ENCODE measurements at places on chromosomes 3 and 15. TPM values are rescaled to one million over a fixed set of nuclear protein-coding genes. Genes with fewer than 3 reads are reported as not detected.
A peak's percentile ranks its signal among the peaks of the same experiment; 100 is the strongest.

DNA sequence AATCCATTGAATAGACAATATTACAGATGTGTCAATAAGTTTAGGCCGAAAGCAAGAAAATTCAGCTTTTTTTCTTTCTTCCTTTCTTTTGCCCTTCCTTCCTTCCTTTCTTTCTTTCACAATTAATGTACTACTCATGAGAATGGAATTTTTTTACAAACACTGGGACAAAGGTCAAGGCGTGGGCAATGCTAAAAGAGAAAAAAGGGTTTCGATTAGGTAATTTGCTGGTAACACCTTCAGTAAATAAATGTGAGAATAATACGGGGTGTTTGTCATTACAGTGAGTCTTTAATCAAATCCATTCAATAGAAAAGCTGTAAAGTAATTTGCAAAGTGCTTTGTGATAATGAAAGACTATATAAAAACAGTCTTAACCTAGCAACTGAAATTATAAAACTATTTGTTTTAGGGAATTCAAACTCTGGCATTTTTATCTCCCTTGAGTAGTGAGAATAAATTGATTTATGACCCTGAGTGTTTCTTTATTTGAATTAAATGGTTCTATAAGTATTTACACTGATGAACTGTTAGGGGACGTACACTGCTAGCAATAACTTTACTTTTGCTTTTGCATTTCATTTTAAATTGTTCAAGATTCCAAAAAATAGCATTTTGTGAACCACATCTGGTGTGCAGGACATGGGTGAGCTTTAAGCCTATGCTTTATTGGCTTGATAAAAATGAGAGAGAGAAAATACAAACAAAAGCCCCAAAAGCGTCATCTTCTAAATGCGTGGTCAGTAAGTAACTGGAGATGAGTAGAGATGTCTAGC is 104.2 kb upstream of the THRB start:
- no peak for DNase-seq
- H3K4me3 ChIP-seq = no peak overlapping the region
- no peaks in the 10 kb centered on the region for H3K36me3 ChIP-seq
- H3K27ac ChIP-seq = no peak overlapping the region

- H3K4me3 ChIP-seq = peak overlapping the region; percentile 57
- no peak for DNase-seq
- no peaks in the 10 kb centered on the region for H3K27me3 ChIP-seq
- peak overlapping the region; percentile 94 for H3K27ac ChIP-seq
These were observed 11.7 kb upstream of the MBNL1 start for GRCh38 chr3:152256851-152257562.

GRCh38 chr15:90401495-90401894 is 13.5 kb downstream of the IQGAP1 start:
- no peak for DNase-seq
- peaks cover 67% of the 10 kb centered on the region for H3K4me1 ChIP-seq
- H3K27ac ChIP-seq = peak overlapping the region; percentile 94

DNA sequence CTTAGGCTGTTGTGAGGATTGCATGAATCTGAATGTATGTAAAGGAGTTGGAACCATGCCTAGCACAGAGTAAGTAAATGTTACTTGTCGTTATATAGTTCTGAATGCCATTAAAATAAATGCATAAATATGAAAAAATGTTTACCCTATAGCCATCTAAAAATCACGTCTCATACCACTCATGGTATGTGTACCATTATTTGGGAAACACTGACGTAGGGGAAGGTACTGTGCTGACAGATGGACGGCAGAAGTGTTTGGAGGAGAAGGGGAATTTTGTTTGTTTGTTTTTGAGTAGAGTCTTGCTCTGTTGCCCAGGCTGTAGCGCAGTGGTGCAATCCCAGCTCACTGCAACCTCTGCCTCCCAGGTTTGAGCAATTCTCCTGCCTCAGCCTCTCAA is 30.5 kb upstream of the PDZRN3 start:
- H3K36me3 ChIP-seq = no peaks in the 10 kb centered on the region
- H3K4me3 ChIP-seq = no peak overlapping the region
- no peaks in the 10 kb centered on the region for H3K27me3 ChIP-seq
- H3K27ac ChIP-seq = no peak overlapping the region

- no peaks in the 10 kb centered on the region for H3K27me3 ChIP-seq
- peak within 1 kb of the TSS; percentile 99 for H3K4me3 ChIP-seq
- H3K36me3 ChIP-seq = peaks cover 19% of the 10 kb centered on the region
- H3K27ac ChIP-seq = peak within 1 kb of the TSS; percentile 98
These were observed at the start of gene UQCRC1 for GRCh38 chr3:48609088-48610005. UQCRC1 (minus strand) TSS chr3:48609646; CDS start chr3:48609620, 26 bp downstream.

- H3K4me1 ChIP-seq = no peaks in the 10 kb centered on the region
- H3K27ac ChIP-seq = no peak overlapping the region
These were observed 630.4 kb downstream of the NR2F2 start for GRCh38 chr15:96960711-96961480.

DNA sequence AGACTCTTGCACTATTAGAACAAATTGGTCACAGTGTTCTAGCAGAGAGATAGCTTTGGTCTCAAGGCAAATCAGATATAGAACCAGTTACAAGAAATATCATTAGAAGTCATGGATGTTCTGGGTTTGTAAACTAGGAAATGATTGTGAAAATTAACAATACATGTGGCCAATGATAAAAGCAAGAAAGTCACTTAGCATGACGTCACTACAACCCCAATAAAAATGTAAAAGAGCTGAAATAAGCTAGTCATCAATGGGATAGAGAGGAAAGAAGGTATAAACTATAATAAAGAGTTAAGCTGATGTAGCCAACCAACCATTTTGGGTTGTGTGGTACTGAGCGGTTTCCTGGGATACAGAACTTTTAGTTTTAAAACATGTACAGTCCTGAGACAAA is 32.1 kb upstream of the KCNH8 start:
- H3K4me3 ChIP-seq = no peak overlapping the region
- H3K4me1 ChIP-seq = no peaks in the 10 kb centered on the region
- no peak for DNase-seq

- peaks cover 8% of the 10 kb centered on the region for H3K27me3 ChIP-seq
- H3K36me3 ChIP-seq = no peaks in the 10 kb centered on the region
- no peak overlapping the region for H3K27ac ChIP-seq
- no peak overlapping the region for H3K4me3 ChIP-seq
- H3K4me1 ChIP-seq = no peaks in the 10 kb centered on the region
These were observed 109.8 kb downstream of the RPL22L1 start for GRCh38 chr3:170760174-170760526.

DNA sequence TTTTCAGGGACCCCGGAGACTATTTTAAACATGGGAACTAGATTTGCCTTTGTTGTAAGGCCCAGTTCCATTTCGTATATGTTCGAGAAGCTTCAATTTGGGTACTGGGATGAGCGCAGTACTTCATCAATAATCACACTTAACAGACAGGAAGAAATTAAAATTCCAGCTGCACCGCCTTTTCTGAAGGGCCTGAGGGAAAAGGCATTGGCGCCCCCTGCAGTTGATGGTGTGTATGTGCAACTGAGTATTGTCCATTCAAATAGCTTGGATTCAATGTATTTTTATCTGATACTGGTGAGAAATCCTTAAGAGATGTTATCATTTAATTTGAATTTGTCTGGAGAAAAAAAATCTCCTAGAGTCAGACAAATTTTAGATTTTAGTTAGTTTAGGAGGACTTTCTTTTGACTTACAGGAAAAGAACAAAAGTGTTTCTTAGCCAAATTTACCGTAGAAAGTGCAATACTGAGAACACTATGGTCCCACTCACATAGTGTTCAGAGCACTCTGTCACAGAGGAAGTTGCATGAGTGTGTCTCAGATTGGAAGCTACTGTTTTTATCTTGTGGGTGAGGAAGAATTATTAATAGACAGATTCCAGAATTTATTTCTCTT is 5.4 kb upstream of the ALDH1A2 start:
- H3K4me1 ChIP-seq = peaks cover 3% of the 10 kb centered on the region
- H3K27ac ChIP-seq = no peak overlapping the region
- H3K36me3 ChIP-seq = no peaks in the 10 kb centered on the region
- peak; percentile 56 for DNase-seq
- H3K4me3 ChIP-seq = no peak overlapping the region
- peaks cover 68% of the 10 kb centered on the region for H3K27me3 ChIP-seq

- no peak for DNase-seq
- H3K36me3 ChIP-seq = no peaks in the 10 kb centered on the region
- peaks cover 48% of the 10 kb centered on the region for H3K27me3 ChIP-seq
- H3K4me3 ChIP-seq = no peak overlapping the region
These were observed 42.6 kb downstream of the DZIP1L start for GRCh38 chr3:138072796-138073195.

DNA sequence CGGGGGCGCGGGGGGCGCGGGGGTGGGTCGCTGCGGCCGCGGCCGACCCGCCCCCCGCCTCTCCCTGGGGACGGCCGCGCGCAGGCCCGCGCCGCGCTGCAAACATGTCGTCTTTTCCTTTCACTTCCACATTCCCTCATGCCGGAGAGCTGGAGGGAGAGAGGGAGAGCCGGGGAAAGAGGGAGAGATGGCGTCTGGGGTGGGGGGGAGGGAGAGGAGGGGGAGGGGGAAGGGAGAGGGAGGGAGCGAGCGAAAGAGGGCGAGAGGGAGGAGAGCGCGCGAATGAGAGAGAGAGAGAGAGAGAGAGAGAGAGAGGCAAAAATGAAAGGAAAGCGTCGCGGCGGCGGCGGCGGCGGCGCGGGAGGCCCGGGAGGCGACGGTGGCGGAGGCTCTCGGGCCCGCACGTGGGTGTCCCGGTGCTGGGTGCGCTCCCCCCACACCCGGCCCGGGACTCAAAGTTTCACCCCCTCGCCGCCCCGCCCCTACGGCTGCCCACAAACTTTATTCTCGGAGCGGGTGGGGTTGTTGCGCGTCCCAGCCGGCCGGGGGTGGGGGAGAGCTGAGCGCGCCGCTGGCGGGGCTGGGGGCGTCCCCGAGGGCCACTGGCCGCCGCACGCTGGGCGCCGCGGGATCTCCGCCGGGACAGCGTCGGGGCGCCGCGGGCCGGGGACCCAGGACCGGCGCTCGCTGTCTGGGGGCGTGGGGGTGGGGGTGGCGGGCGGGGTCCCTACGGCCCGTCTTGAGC is 731 bp downstream of the ZNF710 start:
- DNase-seq = peak; percentile 70
- H3K27ac ChIP-seq = peak overlapping the region; percentile 83
- peaks cover 4% of the 10 kb centered on the region for H3K36me3 ChIP-seq
- no peaks in the 10 kb centered on the region for H3K27me3 ChIP-seq

- peaks cover 10% of the 10 kb centered on the region for H3K27me3 ChIP-seq
- no peak for DNase-seq
- H3K36me3 ChIP-seq = no peaks in the 10 kb centered on the region
- peaks cover 11% of the 10 kb centered on the region for H3K4me1 ChIP-seq
- H3K27ac ChIP-seq = no peak overlapping the region
These were observed 8.1 kb upstream of the PHC3 start for GRCh38 chr3:170189398-170190256.

GRCh38 chr3:188689101-188689574 is 482.6 kb upstream of the TPRG1 start:
- H3K36me3 ChIP-seq = no peaks in the 10 kb centered on the region
- no peak overlapping the region for H3K27ac ChIP-seq
- H3K4me3 ChIP-seq = no peak overlapping the region
- no peak for DNase-seq
- H3K27me3 ChIP-seq = no peaks in the 10 kb centered on the region
- H3K4me1 ChIP-seq = peaks cover 5% of the 10 kb centered on the region

- H3K36me3 ChIP-seq = no peaks in the 10 kb centered on the region
- peaks cover 4% of the 10 kb centered on the region for H3K27me3 ChIP-seq
- DNase-seq = no peak
- H3K4me3 ChIP-seq = no peak overlapping the region
- no peaks in the 10 kb centered on the region for H3K4me1 ChIP-seq
- no peak overlapping the region for H3K27ac ChIP-seq
These were observed 30.0 kb upstream of the SLC2A2 start for GRCh38 chr3:171056528-171056927.

- no peak overlapping the region for H3K27ac ChIP-seq
- H3K36me3 ChIP-seq = peaks cover 76% of the 10 kb centered on the region
- no peak overlapping the region for H3K4me3 ChIP-seq
- peaks cover 49% of the 10 kb centered on the region for H3K4me1 ChIP-seq
These were observed 236.9 kb upstream of the BHLHE40 start for GRCh38 chr3:4742359-4742758.

GRCh38 chr3:30752970-30753369 is 141.5 kb downstream of the GADL1 start:
- H3K4me1 ChIP-seq = peaks cover 10% of the 10 kb centered on the region
- H3K27ac ChIP-seq = no peak overlapping the region
- no peak for DNase-seq
- no peak overlapping the region for H3K4me3 ChIP-seq

GRCh38 chr3:146550743-146551510 is 6.5 kb upstream of the PLSCR1 start:
- peaks cover 8% of the 10 kb centered on the region for H3K27me3 ChIP-seq
- H3K36me3 ChIP-seq = peaks cover 4% of the 10 kb centered on the region
- H3K27ac ChIP-seq = peak overlapping the region; percentile 87
- peak; percentile 67 for DNase-seq

GRCh38 chr15:44598892-44599291 is 61.9 kb downstream of the EIF3J start:
- peaks cover 34% of the 10 kb centered on the region for H3K4me1 ChIP-seq
- peaks cover 43% of the 10 kb centered on the region for H3K36me3 ChIP-seq
- no peaks in the 10 kb centered on the region for H3K27me3 ChIP-seq
- H3K27ac ChIP-seq = peak overlapping the region; percentile 70
- no peak for DNase-seq

- peaks cover 30% of the 10 kb centered on the region for H3K27me3 ChIP-seq
- H3K27ac ChIP-seq = no peak overlapping the region
These were observed 43.6 kb upstream of the CTSH start for GRCh38 chr15:78988361-78988911.

The EFHB gene
- total RNA-seq = 0.66 TPM

The SERINC4 gene
- 0.30 TPM for total RNA-seq

The GOLGA6D gene
- 0.12 TPM for total RNA-seq

The FAM227B gene
- total RNA-seq = 2.4 TPM

The ADPRH gene
- total RNA-seq = 6.1 TPM

The ACTR8 gene
- total RNA-seq = 28.9 TPM

The SERPINI2 gene
- not detected for total RNA-seq

The KIF7 gene
- 2.5 TPM for total RNA-seq

The FSTL1 gene
- 0.16 TPM for total RNA-seq

The SAXO2 gene
- not detected for total RNA-seq

The IMPG2 gene
- 0.29 TPM for total RNA-seq
